NCI-H1105 treated with DMSO at 0.1 percent for 48 hours (cell line): ENCODE measurements at places on chromosomes 7 and 10.

- no peak for DNase-seq
These were observed 15.8 kb downstream of the KLLN start for GRCh38 chr10:87847550-87847949.

- no peak for DNase-seq
These were observed 68.1 kb downstream of the SEC61G start for GRCh38 chr7:54690892-54691291.

GRCh38 chr10:109456566-109457301 is 466.6 kb downstream of the XPNPEP1 start:
- no peak for DNase-seq

GRCh38 chr10:24762161-24762924 is 38.7 kb upstream of the ARHGAP21 start:
- no peak for DNase-seq

DNA sequence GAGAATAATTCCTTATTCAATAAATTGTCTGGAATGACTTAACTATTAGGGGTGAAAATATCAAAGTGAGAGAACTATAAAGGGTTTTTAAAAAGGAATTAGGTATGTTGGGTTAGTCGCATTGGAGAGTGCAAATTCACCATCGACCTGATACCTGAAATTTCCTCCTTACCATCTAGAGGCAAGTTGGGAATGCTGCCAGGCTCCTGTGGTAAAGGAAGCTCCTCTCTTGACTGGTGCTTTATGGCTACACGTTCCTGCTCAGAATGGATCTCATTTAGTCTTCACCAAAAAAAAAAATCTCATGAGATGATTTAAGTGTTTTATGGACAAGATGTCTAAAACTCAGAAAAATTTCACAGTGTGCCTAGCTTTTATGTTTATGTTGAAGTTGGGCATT is 129.8 kb downstream of the EGFR start:
- DNase-seq, result peak; percentile 14

GRCh38 chr10:8600192-8600591 is 545.7 kb downstream of the GATA3 start:
- no peak for DNase-seq
